GM18507 (cell line): ENCODE measurements at places on chromosomes 1 and 21.

DNA sequence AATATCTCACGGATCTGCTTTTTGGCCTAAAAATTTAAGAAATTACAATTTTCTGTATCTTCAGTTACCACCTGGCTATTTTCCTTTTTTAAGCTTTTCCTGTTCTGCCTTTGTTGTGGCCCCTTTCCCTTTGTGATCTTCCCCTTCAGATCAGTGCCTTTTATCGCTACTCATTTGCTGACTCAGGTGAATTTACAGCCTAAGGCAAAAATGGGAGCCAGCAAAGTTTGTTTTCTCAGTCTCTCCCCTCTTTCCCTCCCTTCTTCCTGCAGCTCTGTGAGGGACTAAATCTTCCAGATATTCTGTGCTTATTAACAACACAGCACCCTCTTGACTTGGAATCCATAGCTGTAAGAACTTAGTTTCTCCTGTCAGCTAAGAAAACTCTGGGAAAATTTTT lies 5.3 kb upstream of the PRRC2C start:
- no peak for DNase-seq

DNA sequence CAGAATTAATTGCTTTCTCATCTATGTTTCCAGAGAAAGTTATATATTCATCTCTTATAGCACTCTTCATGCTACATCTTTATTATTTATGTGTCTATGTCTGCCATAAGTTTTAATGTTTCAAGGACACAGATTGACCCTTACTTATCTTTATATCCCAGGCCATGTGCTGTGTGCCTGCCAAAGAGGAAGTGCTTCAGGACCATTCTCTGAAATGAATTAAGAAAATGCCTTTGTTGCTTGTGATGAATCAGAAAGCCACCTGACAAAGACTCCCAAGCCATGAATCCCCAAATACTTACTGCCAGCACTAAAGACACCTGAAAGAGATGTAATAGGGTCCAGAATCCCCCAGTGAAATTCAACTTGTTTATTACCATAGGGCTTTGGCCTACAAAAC lies 342.1 kb upstream of the C1orf87 start:
- DNase-seq = no peak

GRCh38 chr1:168280296-168280927 lies at the start of gene TBX19:
TSS of gene TBX19 (plus strand) at chr1:168280877. CDS start at chr1:168281091, 214 bp downstream.
- DNase-seq = no peak

DNA sequence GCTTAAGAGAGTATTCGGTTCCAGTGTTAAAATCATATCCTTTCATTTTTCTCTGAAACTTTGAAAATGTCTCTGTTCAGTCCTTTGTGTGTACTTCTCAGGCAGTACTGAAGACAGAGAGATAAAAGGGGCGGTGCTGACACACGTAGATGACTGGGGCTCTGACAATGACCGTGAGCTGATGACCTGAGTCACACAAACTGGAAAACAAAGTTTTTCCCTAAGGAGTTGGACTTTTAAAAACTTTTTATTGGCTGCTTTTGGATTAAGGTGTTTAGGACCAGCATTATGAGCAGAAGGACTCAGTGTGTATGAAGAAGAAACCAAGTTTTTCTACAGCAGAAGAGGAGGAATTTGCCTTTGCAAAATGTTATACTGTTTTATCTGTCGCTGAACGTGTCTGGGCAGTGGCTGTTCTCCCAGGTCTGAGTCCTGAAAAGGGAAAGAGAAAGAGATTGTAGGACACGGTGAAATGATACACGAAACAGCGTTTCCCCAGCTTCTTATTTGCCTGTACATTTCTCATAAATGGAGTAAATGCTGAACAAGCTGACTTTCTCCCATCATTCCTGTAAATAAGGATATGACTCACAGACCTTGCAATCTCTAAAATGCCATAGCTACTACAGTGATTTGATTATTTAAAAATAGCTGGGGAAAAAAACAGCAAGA lies 51.5 kb downstream of the MAP3K7CL start:
- no peak for DNase-seq

DNA sequence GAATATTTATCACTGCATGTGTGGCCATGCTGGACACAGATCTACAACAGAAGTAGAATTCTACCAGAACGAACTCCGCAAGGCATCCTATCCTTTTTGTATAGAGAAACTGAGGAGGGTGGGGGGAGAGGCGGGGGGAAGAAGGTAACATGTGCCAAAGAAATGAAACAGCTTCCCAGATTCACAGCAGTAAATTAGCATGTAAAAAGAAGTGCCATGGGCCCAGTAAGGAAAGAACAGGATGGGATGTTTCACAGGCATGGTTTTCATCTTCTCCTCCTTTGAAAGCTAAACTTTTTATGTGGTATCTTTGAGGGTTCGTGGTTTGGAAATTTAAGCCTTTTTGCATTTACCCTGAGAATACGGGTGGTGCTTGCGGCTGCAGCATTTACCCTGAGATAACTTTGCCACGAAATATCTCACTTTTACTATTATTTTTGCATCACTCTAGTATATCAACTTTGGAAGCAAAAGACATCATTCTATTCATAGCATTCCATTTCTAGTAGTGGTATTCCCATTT lies 168.9 kb downstream of the TPR start:
- DNase-seq = no peak

DNA sequence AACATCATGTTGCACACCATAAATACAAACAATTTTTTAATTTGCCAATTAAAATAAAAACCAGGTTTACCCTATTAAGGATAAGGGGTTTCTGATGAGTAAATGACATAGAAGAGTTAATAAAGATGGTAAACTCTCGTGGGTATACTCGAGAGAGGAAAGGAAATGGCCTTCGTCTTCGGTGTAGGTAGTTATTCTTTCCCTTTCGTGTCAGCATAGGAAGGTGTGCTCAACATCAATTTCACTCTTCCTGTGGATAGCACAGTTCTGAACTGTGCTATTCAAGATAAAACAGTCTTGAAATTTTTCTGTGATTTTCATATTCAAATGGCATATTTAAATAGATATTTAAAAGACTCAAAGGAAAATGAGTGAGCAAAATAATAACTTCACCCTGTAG lies 98.2 kb downstream of the RGL1 start:
- DNase-seq = no peak

- no peak for DNase-seq
These were observed 47.1 kb upstream of the OLIG2 start for GRCh38 chr21:32978331-32979270.
